ENCODE measurements at places on chromosomes 2 and 18.

GRCh38 chr2:216015722-216016464 is 2.5 kb upstream of the MREG start:
- no peak for DNase-seq

DNA sequence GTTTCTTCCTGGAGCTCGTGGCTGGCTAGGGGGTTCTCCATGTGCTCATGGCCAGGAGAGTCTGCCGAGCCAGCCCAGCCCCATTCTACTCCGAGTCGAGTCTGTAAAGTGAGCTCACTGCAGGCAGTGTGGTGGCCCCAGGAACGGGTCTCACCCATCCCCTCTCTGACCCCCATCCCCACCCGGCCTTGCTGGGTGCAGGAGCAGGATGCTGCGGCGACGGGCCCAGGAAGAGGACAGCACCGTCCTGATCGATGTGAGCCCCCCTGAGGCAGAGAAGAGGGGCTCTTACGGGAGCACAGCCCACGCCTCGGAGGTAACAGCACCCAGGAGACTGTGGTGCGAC is 1.4 kb downstream of the ANO7 start:
- DNase-seq: no peak

DNA sequence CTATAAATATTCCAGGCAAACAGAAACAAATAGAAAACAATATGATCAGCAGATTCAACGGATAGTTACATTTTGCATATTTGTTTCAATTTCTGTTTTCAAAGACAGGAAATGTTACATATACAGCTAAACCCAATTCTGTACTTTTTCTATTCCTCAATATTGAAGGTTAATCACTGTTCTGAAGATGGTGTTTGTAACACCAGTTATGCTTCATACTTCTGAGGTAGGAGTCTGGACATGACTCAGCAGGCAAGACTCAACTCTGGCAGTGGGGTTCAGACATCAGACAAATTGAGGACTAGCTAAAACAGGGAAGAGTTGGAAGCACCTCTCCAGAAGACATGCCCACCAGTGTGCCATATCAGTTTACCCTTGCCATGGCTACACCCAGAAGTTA is 16.6 kb downstream of the SERPINB13 start:
- DNase-seq: no peak

GRCh38 chr18:39713961-39714360 is 2148.4 kb upstream of the CELF4 start:
- DNase-seq: no peak

DNA sequence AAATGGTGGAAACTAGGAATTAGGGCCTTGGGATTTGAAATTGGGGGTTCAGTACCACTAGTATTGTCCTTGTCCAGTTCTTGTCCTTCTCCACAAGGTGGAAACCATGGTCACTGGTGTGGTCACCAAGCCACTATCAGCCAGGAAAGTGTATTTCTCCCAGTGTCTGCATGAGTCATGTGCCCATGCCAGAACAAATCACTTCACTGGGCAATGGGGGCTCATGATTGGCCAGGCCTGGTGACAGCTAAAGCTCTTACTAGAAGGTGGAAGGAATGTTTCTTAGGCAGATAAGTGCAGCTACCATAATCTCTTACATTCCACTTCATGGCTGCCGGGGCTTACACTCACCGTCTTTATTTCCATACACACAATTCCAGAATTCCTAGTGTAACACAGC is 124.8 kb upstream of the TACR1 start:
- no peak for DNase-seq

DNA sequence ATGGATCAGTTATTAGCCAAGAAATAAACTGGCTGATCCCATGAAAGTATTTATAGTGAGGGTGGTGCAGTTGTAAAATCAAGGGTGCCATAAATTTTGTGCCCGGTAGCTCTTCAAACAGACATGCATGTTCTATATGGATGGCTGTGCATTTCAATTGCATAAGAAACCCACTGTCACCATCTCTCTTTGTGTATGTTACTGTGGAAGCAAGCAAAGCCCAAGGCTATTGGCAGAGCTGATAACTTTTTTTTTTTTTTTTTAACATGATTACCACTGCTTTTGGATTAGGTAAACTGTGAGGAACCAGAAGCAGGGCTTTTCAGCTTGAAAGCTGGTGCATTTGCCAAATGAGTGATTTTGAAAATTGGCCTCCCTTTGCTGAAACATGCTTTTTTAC is 332.6 kb downstream of the SOX11 start:
- no peak for DNase-seq

GRCh38 chr2:180978903-180979748 is 1.3 kb upstream of the UBE2E3 start:
- DNase-seq: no peak
